ENCODE measurements at places on chromosomes 3 and 15.
A peak's percentile ranks its signal among the peaks of the same experiment; 100 is the strongest.

GRCh38 chr3:6251612-6252400 is 609.1 kb upstream of the GRM7 start:
- no peak for DNase-seq

DNA sequence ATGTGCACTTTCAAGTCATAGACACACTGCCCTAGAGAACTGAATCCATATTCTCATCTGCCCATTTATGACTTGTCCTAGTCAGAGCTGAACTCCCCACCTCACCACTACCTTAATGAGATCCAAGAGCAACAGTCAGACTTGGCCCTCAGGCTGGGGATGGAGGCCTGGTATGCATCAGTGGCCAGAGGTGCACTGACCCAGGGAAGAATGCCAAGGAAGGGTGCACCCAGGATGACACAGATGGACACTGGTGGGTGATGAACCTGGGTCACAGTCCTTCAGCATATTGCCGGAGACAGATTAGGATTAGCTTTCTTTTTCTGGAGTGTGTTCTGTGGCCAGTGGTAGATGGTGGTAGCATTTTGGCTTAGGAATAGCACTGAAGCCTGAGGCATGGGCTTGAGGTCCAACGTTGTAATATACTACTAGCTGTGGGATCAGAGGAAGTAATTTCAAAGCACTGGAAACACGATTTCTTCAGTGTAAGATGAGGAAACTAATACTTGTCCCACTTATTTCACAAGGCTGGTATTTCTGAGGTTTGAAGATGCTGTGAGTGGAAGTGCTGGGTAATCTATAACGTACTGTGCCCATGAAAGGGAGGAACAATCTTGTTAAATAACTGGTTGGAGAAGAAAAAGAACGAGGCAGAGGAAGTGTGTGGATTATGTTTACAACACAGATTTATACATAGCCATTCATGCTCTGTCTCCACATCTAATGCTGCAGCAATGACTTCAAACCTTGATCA is 265.0 kb downstream of the THRB start:
- no peak for DNase-seq

- no peak for DNase-seq
Observed at GRCh38 chr3:151307583-151308488, 8.8 kb downstream of the GPR87 start.

- no peak for DNase-seq
Observed at GRCh38 chr3:186882150-186882524, 39.6 kb downstream of the ADIPOQ start.

DNA sequence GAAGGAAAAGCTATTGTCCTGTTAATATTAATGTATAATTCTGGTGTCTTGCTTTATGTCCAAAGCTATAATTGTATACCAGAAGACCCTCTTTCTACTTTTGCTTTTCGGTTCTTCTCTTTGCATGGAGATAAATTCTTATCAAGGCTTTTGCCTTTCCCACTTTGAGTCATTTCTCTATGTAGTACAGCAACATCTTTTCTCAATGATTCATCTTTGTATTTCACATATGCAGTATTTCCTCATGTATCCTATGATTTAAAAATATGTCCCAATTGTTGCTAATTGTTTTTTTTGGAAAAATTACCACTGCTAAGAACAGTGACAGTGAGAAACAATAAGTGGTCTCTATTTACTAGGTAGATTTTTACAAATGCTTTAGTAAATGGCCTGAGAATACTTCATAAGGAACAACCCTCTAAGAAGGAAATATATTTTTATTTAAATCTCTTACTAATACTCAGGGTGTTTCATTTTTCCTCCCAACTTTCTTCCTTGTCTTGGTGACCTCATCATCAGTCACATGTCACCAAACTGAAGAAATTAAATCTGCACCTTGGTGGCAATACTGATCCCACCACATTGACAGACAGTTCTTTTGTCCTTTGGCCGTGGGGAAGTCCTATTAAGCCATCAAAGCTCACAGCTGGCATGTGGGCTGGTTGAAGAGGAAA is 290.6 kb downstream of the SATB1 start:
- no peak for DNase-seq

DNA sequence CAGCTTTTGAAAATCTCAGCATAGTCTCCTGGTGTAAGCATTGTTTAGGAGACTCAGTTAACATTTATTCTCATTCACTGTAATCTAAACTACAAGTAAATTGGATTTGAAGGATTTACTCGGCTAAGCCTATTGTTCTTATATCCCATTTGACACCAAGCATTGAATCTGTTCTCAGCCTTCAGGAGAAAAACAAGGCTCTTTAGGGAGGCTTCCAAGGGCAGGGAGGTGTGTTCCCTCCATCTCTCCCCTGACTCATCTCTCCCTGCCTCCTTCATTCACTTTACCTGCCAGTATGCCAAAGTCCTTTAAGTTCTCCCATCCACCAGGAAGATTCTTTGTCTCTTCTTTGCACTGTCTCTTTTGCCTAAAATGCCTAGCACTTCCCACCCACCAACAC is 347.8 kb downstream of the MFSD1 start:
- no peak for DNase-seq

- no peak for DNase-seq
Observed at GRCh38 chr15:93209690-93210445, 120.9 kb upstream of the RGMA start.

GRCh38 chr15:35546511-35547381 is 781 bp upstream of the DPH6 start:
- no peak for DNase-seq

- no peak for DNase-seq
Observed at GRCh38 chr3:5437783-5438323, 250.3 kb downstream of the EDEM1 start.

- DNase-seq, result no peak
Observed at GRCh38 chr3:139491966-139492365, 15.7 kb upstream of the RBP2 start.

DNA sequence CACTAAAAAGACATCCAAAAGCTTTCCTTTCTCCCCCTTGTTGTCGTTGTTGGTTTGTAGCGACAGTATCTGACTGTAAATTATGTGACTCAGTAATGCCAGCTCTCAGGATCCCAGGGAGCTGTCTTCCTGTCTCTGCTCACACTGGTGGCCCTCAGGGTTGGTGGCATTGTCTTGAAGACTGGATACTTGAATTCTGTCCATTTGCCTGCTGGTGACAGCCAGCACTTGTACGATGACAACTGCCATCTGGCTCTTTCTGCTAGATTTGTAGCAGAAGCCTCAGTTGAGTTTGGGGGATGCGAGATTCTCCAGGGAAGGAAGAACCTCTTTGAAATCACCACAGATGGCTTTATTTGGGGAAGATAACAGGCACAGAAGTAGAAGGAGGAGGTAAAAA is 120.8 kb downstream of the ARPP21 start:
- DNase-seq, result no peak

DNA sequence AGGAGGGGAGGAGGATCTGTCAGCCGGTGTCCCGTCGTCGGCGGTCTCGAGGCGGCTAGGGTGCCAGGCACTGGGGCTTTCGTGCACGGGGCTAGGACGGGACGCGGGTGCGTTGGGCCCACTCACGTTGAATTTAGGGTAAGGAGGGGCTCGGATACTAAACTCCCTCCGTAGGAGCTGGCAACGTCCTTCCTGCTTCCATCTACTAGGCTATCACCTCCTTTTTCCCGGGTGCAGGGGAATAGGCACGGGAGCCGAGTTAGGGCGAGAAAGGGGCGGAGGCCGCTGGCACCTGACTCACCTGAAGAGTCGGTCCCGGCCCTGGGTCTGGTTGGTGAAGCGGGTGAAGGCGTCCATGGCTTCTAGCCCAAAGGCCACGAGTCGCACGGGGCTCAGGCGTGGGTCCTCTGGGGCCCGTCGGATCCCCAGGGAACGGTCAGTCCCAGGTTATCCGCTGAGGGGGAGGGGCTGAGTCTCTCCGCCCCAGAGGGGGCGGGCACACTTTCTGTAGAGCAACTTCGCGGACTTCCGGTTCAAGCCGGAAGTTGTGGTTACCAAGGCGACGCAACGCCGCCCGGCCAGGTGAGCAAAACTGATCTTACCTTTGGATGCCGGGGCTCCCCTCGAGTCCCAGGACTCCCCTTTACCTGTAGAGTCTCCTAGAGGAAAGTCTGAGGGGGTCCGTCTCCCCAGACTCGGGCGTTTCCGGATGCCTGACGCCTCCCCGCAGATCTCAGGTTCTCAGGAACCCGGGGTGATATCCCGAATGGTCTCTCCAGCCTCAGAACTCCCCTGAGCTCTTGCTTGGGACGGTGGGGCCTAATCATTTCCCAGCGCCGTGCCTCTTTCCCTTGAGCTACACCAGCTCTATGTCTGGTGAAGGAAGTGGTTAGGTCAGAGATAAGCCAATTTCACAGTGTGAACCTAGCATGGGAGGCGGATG is at the start of the genes PEX11A and WDR93:
TSS of gene PEX11A (minus strand) at position 479 of the 943 bp plus-strand sequence. CDS start at position 357, 122 bp downstream.
TSS of gene WDR93 (plus strand) at position 536 of the 943 bp plus-strand sequence. CDS start 10,936 bp downstream, outside the sequence.
- DNase-seq, result peak; percentile 50

DNA sequence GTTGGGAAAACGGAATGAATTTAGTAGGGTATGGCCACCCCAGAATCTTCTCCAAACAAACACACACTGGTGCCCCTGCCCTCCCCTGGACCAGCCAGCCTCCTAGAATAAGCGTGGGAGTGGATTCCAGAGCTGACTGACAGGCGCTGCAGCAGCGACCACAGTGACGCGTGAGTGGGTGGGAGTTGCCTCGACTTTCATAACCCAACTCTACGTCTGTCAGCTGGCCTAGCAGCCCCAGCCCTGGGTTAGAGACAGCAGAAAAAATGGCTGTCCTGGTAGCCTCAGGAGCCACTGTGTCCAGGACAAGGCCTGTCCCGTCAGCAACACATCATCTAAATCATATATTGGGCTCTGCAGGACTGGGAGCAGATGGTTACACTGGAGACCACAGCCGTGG is 10.0 kb downstream of the PLA2G4B start:
- DNase-seq, result no peak

GRCh38 chr3:146374146-146374545 is 95.2 kb downstream of the PLSCR2 start:
- no peak for DNase-seq

- no peak for DNase-seq
Observed at GRCh38 chr15:89629829-89630228, 25.4 kb downstream of the KIF7 start.

- DNase-seq, result no peak
Observed at GRCh38 chr3:33575311-33575710, 135.1 kb upstream of the UBP1 start.

DNA sequence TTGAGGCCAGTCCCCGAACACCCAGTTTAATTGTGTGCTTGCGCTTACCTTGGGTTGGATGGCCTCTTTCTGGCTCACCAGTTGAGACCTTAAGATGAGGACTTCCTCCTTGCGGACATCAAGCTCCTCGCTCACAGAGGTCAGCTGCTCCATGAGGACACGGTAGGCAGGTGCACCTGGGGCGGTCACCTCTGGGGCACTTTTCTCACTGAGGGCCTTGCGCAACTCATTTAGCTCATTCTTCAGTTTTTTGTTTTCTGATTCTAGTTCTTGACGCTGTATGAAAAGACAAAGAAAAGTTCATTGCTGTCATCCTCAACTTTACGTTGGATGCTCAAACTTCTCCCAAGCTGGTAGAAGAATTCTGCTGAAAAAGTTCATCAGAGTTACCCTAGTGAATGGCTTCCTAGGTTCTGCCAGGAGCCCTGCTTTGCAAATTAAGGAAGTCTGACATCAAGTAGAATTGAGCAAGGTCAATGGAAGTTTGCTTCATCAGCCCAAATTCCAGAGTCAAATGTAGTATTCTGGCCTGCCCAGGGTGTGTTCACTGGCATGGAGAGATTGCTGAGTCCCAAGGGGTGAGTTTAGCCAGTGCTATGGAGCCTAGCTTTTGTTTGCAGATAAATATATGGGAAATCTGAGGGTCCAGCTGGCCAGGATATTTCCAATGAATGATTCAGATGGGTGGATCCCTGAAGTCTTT is 55.8 kb upstream of the MYO5C start:
- DNase-seq, result no peak

DNA sequence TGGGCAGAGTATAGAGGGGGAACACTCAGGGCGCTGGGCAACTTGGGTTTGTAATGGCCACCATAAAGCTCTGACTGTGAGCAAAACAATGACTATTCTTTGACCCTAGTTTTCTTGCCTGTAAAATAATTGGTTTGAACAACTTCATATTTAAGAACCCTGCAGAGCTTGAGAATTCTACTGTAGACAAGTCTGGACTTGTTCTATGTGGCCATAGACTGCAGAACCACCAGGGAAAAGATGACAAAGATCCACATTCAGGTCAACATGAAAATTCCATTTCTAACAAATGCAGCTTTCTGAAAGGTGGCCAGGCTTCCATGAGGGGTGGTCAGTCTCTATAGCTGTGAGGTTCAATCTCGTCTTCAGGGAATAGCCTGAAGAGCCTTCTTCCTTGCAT is 239.4 kb upstream of the LRRN1 start:
- DNase-seq, result no peak

GRCh38 chr3:172046268-172046915 is 7.0 kb downstream of the FNDC3B start:
- no peak for DNase-seq

DNA sequence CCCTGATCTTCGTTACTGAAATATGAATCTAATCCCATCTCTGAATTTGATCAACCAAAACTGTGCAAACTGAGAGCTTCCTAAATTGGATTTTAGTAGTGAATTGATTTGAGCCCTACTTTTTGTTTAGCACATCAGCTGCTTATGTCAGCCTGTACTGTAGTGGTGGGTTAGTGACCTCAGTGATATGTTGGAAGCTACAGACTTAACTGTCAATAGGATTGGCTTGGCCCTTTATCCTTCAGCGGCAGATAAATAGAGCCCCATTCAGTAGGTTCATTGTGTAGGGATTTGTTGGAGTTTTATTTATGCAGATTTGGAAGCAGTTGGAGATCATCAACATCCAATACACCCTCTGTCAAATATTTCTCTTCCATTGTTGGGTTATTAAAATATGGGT is 409.7 kb downstream of the SOX2 start:
- no peak for DNase-seq

- DNase-seq, result no peak
Observed at GRCh38 chr15:89754361-89755154, 3.5 kb upstream of the MESP1 start.

GRCh38 chr3:112979244-112979832 is 4.4 kb upstream of the CD200R1 start:
- no peak for DNase-seq

DNA sequence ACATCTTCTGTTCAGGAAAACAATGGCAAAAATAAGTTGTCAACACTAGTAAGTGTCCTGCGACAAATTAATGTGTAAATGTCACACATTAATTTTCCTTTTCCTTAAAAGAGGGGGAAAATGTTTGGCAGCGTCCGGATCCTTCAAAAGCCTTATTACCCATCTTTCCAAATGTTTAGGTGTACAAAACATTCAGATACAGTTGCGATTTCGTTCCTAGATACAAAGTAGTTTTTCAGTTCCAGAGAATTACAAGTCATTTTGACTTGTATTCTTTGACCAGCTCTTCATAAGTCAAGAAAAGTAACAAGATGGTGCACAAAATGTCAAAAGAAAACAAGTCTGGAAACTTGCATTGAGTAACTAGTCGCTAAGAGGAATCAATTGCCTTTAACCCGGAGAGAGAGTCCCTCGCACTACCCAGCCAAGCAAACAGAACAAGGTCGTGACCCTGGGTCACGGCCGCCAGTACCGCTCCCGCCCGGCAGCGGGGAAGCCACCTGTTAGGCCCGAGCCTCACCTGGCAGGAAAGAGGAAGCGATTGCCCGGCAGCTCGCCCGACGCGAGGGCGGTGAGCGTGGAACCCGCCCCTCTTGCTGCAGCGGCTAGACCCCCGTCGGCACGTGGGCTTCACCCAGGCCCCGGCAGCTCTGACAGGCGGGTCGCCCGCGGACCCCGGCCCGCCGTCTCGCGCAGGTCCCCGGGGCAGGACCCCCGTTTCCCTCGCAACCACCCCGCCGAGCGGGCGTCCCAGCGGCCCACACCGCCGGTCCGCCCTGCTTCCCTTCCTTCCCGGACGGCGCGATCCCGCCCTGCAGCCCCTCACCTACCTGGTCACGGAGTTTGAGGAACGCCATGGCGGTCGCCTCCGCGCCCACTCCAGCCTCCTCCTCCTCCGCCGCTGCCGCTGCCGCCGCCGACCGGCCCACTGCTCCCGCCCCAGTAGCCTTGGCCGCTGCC is 61.0 kb upstream of the ANKRD28 start:
- DNase-seq, result no peak

All from omental fat pad (tissue), 4 donors.